Stimulated activated CD4-positive, alpha-beta T cell treated with anti-CD3 and anti-CD28 coated beads, Interleukin-4, amount 100 ng/mL, for 24 hours (primary cell): ENCODE measurements at places on chromosomes 2 and 18.

- DNase-seq: no peak
These were observed 246.6 kb upstream of the APCDD1 start for GRCh38 chr18:10207682-10208345.

GRCh38 chr2:223528036-223528435, 74.1 kb downstream of the SCG2 start:
- DNase-seq: no peak

GRCh38 chr2:86673011-86673410, 47.1 kb upstream of the RMND5A start:
- DNase-seq: no peak

GRCh38 chr2:72263043-72263775, 115.5 kb upstream of the CYP26B1 start:
- DNase-seq: no peak

DNA sequence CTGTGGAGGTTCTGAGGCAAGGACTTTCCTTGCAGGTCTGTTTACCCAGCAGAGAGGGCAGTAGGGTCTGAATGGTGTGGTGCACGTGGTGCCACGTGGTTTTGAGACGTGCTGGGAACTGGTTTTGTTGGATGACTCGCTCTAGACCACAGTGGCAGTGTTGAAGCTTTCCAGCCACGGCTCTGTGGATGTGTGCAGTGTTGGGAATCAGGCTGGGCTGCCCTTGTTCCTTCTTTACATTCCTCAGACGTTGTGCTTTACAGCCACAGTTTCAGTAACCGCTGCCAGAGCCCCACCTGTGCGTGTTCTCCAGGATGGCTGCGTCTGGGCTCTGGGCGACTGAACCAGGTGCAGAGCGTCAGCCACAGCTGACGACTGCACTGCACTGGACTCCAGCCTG, 8.2 kb downstream of the CTDP1 start:
- DNase-seq: no peak

- no peak for DNase-seq
These were observed 75.5 kb upstream of the SPTBN1 start for GRCh38 chr2:54380670-54381069.

GRCh38 chr2:175180701-175181103, 808 bp downstream of the ATP5MC3 start:
- peak; percentile 61 for DNase-seq
